ENCODE measurements at places on chromosomes 2 and 18.

GRCh38 chr2:192735447-192735846 is 540.7 kb upstream of the TMEFF2 start:
- no peak for DNase-seq

DNA sequence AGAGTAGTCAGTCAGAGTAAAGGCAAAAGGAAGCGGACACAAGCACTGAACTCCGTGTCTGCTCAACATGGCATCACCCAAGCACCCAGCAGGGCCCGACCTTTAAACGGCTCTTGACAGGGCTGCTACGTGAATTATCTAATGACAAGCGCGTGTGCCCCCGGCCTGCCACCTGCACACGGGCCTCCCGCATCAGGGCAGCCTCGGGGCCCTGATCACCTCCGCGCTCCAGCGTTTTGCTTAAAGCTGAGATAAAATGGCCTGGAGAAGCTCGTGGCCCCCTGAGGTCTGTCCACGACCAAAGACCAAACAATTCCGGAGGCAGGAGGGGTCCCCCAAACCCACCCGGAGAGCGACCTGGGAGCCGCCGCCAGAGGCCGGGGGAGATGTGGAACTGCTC is 376 bp downstream of the NDUFA10 start:
- DNase-seq = no peak

- DNase-seq = no peak
Measured at GRCh38 chr2:29920631-29921559, 491 bp downstream of the ALK start.

DNA sequence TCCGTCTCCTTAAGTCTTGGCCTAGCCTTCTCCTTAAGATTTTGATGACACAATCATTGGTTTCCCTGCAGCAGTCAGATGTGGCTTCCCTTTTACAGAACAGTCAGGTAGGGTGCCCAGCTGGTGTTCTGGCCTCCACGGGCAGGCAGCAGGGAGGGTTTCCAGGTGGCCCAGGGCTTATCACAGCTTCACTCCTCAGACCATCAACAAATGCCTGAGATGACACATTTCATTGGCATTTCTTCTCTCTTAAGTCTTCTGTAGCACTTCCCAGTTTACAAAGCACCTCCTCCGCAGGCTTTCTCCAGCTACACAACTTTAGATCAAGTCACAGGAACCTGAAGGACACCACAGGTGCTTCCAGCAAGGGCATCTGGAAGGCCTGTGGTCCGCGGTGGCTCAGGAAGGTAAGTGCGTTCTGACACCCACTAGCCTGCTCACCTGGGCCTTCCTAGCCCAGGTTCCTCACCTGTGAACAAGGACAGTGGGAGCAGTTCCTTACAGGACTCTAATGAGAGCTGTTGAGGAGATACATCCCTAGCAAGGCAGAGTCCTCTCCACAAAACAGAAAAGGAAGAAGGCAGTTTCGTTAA is 37.6 kb downstream of the PTPN18 start:
- DNase-seq = no peak

DNA sequence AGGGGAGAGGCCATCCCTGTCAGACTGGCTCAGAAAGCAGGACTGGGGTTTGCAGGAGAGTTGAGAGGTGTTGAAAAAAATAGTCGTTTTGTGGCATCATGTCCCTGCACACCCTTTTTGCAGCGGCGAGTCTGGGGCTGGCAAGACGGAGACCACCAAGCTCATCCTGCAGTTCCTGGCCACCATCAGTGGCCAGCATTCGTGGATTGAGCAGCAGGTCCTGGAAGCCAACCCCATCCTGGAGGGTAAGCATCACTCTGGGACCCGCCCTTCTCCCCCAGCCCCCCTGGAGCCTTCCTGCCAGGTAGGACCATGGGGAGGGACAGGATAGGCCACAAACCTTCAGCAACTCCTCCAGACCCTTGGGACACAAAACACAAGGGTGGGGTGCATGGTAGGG is 34.2 kb downstream of the MYO7B start:
- no peak for DNase-seq

GRCh38 chr2:227406177-227407031 is 18.7 kb upstream of the SCYGR1 start:
- no peak for DNase-seq

- no peak for DNase-seq
Measured at GRCh38 chr2:113105047-113105785, 22.2 kb upstream of the IL1RN start.

DNA sequence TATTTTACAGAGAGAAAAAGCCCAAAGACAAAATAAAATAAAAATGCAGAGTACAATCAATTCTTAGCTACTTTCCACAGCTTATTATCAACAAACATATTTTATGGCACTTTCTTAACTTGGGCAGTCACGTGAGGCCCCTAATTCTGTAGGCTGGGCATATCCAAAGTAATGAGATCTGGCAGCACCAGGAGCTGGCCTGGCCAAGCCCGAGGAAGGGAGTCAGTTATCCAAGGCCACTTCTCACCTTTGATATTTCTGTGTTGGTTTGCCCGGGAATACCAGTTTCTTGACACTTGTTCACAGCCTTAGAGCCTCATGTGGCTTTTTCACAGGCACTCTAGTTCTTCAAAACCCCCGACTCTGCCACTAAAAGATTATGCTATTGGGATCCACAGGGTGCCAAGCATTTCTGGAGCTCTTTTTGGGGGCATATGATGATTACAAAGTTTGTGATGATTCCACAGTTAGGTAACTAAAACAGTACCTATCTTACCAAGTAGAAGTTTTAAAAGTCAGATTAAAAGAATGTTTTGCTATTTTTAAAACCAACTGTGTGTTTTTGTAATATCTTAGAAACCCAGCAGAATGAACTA is 90.4 kb downstream of the MEP1B start:
- DNase-seq = no peak

DNA sequence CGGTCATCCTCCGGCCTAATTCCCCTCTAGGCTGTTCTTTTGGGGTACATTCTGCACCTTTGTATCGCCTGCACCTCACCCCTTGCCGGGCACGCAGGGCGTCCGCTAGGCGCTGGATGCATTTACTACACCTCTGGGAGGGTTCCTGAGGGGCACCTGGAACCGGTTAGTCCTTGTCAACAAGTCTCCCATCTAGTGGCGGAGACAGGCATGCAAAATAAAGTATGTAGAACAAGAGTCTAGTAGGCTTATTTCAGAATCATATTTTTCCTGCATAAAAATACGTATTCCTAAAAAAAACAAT is 705 bp upstream of the TEX261 start:
- peak; percentile 78 for DNase-seq

DNA sequence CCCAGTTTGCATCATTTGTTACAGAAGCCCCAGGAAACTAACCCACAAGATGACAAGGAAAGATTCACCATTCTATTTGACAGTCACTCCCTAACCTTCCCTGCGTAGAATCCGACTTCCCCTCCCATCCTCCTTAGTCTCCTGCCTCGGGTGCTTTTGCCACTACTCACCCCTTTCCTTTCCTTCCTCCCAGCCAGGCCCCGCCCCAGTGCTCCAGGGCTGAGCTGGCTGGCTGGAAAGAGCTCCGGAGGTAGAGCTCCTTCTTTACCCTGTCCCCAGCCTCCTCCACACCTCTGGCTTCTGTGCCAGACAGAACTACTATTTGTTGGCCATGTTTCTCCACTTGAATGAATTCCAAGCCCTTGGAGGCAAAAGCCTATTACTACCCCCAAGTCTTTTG is 317.6 kb upstream of the NCKAP5 start:
- no peak for DNase-seq

GRCh38 chr18:49019446-49020045 is 68.8 kb upstream of the SMAD7 start:
- DNase-seq = no peak

GRCh38 chr18:5546660-5547059 is 2.9 kb upstream of the EPB41L3 start:
- no peak for DNase-seq

DNA sequence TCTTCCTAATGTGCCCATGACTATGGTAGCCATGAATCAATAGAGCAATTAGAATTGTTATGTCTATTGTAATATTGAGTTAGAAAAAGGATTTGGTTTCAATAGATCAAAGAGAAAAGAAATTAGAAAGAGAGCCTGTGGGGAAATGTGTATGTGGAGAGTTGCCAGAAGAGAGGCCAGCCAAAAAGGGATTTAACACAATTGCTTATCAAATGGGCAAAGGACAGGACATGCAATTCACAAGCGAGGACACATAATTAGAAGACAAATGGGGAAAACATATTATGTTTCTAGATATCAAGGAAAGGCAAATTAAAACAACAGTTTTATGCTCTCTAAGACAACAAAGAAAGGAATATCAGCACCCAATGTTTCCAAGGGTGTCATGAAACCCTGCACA is 403.2 kb upstream of the KLHL29 start:
- no peak for DNase-seq

DNA sequence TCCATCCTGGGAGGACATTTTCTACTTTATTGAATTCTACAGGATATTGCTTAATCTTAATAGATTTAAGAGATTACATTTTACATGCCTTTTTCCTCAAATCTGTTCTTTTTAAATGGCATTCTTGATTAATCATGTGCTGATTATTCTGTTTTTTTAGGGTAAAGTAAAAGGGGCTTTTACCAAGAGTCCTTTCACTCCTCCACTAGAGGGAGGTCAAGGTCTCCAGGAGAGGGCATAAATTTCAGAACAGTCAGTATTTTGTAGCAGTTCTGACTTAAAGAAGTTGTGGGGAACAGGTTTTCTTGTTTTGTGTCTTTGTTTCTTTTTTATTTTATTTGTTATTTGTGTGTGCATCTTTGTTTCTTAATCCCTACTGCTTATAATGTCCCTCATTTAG is 25.4 kb downstream of the WDR75 start:
- DNase-seq = no peak

- DNase-seq = no peak
Measured at GRCh38 chr18:11392292-11392691, 217.1 kb upstream of the SLC35G4 start.

Data from T-cell (primary cell).